CD4-positive, alpha-beta T cell treated with Interleukin-2 at 100 ng/mL for 4 hours (primary cell): ENCODE measurements at places on chromosomes 1 and 21.
A peak's percentile ranks its signal among the peaks of the same experiment; 100 is the strongest.

GRCh38 chr1:197841883-197842553, 60.4 kb upstream of the C1orf53 start:
- DNase-seq = no peak

DNA sequence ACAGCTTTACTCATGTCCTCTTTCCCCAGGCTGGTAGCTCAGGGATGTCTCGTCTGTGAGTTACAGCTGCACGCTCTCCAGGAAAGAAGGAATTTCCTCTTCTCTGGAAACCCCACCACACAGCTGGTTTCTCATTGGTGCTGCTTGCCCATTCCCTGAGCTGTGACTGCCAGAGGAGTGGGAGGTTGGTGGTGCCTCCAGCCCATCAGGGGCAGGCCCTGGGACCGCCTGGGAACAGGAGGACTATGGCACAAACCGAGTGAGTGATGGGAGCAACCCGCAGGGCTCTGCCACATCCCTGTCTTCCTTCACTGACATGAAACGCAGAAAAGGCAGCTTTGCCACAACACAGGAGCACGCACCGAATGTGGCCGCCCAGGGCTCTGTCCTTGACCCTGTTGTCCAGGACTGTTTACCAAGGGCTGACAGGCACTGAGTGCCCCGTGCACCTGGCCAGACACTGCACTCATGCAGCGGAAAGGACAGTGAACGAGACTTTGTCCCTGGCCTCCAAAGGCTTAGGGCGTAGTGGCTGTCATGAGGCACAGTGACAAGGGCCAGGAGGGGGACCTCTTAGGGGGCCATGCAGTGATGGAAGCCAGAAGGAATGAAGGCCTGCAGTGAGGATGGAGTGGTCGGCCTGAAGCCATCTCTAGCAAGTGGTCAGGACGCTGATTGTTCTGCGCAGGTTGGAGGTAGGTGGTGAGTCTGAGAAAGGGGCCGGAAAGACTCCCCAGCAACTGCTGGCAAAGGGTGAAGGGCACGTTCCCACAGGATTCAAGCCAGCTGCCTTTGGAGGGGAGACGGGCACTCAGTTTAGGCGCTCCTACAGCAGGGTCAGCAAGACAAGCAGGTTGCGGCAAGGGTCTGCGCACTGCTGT, 1.7 kb upstream of the CCNL2 start:
- no peak for DNase-seq

DNA sequence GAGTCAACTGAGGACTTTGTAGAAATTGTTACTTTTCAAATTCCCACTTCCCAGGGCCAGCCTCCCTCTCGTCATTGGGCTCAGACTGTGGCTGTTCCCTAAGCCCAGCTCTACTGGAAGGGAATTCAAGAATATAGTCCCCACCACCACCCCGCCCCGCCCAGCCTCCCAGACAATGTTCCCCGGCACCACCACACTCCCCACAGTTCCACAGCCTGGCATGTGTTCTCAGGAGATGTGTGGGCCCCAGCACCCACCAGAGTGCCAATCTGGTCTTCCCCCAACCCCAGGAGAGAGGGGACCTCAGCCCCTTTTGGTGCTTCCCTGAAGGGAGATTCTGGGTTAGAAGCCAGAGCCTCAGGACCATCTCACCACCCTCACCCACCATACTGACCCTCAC, 120.1 kb downstream of the SYT2 start:
- DNase-seq = no peak

- no peak for DNase-seq
Measured at GRCh38 chr1:6960291-6960811, 175.1 kb downstream of the CAMTA1 start.

GRCh38 chr1:43432171-43432860, 21.4 kb downstream of the HYI start:
- no peak for DNase-seq

DNA sequence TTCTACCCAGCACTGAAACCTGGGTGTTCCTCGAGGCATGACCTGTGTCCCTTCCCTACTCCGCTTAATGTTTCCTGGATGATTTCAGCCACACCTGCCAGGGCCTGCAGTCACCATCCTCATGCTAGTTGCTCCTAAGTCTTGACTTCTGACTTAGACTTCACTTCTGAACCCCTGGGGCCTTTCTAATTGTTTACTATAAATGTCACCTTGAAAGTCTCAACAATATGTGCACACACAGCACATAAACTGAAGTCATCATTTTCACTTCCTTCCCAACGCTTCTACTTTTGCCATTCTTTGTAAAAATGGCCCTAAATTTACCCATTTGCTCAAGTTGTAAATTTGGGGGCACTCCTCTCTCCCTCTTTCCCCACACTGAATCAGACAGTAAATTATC, 141.1 kb downstream of the DYRK1A start:
- DNase-seq = no peak

GRCh38 chr1:70979881-70980280, 67.7 kb downstream of the PTGER3 start:
- no peak for DNase-seq

DNA sequence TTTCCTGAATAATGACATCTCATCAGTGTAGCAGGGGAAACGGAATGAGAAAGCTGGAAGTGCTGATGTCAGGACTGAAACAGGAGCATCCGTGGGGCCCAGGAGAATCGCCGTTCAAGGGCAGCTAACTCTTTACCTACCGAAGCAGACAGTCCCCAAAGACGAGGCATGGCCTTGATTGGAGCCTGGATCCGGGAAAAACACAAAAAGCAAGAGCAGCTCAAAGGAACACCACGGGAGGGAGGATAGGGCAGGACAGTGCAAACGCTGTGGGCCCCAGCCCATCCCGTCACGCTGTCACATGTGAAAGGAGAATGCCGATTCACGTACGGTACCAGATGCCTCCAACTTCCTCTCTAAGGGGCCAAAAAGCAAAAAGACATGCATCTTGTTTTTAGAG, 34.9 kb downstream of the WNT9A start:
- no peak for DNase-seq

DNA sequence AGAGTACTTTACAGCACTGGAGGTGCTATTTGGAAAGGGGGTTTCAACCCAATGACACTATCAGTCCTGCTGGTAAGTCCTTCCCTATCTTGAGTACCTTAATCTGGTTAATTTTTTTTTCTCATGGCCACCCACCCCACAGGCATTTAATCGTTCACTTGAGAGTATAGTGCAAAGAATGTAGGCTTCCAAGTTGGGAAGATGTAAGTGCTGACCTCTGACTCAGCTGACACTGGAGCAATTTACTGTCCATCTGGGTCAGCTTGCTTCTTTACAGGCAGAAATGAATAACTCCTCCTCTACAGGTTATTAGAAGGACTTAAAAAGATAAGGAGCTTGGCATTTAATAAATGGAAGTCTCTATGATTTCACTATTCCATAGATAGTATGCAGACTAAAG, 89.6 kb downstream of the AK5 start:
- DNase-seq = no peak

- DNase-seq = no peak
Measured at GRCh38 chr1:97163591-97164275, 442.1 kb downstream of the PTBP2 start.

DNA sequence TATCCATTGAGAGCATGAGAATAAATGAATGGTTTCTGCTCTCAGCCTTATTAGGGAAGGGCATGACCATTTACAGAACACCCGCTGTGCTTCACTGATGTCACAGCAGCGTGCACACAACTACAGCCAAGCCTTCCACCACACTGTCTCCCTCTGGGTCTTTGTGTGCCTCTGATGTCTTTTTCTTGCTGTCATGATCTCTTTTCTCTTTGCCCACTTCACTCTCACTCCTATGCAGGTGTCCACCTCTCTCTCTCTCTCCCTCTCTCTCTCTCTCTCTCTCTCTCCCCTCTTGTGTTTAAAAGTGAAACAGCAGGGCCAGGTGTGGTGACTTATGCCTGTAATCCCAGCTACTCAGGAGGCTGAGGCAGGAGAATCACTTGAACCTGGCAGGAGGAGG, 232.5 kb upstream of the JUN start:
- no peak for DNase-seq

GRCh38 chr1:221849110-221849509, 107.2 kb upstream of the DUSP10 start:
- DNase-seq = no peak

DNA sequence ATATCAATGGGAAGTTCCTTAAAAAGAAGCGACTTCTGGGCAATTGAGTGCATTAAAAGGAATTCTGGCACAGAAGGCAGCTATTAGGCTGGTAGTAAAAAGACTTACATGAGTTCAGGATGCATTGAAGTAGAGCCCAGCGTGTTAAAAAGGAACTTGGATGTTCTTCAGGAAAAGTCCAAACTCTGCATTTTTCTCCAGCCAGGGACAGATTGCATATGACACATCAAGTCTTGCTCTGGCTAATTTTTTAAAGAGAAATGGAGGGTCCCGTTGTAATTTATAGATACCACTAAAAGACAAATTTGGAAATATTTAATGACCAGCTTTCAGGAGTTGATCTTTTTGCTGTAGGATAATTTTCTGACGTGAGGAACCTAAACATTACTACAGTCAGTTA, 1.2 kb downstream of the TPRG1L start:
- no peak for DNase-seq

DNA sequence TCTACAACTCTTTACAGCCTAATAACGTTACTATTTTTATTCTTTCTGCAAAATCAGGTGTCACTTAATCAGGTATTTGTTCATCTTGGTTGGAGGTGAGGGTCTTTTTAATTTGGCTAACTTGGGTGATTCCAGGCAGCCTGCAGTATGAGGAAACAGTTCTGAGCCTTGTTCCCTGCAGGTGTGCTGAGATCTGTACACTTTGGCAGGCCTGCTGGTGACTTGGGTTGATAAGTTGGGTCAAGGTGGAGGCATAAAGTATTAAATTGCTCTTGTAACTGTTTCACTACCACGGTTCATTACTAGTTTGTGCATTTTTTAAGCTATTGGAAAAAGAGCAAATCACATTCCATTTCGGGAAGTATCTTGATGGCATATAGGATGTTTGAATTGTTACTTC, 10.0 kb downstream of the MAP3K21 start:
- no peak for DNase-seq

DNA sequence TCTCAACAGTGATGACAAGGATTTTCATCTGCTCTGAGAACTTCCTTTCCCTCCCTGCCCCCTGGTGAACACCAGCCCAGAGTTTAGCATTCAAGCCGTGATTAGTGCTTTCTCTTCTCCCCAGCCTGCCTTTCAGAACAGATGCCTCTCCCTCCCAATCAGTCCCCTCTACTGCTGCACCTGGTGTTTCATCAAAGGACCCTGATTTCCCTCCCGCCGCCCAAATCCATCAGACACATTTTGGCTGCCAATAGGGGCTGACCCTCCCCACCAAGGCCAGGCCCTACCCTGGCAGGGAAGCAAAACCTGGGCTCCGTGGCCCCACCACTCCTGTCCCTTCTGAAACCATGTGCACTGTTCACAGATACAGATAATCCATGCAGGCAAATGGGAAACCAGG, 34.0 kb upstream of the KLHDC7A start:
- DNase-seq = no peak

DNA sequence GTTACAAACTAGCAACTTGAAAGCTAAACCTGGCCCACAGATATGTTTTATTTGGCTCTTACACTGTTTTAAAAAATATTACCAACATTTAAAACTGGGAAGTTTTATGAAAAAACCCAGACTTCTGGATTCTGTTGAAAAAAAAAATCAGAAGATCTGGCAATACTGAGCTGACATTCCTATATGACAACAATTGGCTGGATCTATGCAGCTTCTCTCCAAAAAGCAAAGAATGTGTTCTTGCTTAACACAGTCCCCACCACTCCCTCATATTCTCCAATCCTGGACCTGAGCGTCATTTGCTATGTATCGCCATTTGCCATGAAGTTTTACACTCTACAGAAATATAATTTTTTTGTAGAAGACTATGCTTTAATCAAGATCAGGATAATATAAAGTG, 859.6 kb downstream of the LTN1 start:
- DNase-seq = no peak

- no peak for DNase-seq
Measured at GRCh38 chr1:3838788-3839187, 18.2 kb downstream of the CEP104 start.

GRCh38 chr1:42043182-42043581, 110.0 kb upstream of the GUCA2B start:
- no peak for DNase-seq

GRCh38 chr1:243734308-243734695, 115.7 kb downstream of the AKT3 start:
- no peak for DNase-seq

- DNase-seq = no peak
Measured at GRCh38 chr1:32806290-32806689, 10.9 kb downstream of the YARS1 start.

GRCh38 chr1:172845371-172845770, 186.5 kb downstream of the FASLG start:
- peak; percentile 57 for DNase-seq

DNA sequence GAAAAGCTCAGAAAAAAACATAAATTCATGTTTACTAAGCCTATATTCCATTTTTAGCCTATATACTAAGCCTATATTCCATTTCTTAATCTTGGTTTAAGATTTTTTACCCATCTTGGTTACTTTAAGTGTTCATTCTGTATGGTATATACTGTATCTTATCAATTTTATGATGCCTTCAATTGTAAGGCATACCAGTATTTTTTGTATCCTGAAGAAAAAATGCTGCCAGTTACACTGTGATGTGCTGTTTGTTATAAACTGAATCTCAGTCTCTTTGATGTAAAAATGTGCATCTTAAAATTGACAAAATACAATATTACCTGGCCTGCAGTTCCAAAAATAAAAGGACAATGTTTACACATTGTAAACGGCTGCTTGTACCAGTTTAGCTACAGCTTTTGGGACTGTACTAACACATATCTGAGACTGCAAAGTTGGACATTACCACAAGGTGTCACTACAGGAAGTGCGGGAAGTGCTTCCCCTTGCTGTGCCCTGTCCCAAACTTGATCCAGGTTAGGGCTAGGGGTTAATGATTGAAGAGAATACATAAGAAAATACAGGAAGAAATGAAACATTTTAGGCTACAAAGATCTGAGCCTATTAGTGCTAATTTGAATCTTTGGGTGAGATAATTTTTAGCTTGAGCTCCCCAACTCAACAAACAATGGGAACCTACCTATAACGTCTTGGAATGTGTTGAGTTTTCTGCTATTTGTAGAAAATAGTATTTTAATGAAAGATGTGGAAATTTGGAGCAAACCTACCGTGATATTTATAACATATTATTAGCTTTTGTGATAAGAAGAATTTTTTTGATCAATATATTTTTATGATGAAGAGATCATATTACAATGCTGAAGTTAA, 108.9 kb downstream of the LBR start:
- DNase-seq = peak; percentile 35

DNA sequence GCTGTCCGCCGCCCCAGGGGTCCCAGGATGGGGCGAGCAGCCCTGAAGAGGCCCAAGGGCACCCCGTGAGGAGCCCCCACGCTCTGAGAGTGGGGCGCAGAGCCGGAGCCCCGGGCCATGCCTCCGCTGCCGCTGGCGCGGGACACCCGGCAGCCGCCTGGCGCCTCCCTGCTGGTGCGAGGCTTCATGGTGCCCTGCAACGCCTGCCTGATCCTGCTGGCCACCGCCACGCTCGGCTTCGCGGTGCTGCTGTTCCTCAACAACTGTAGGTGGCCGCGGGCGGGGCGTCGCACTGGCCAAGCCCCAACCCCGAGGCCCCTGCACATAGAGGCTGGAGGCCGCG, 14.5 kb downstream of the AGRN start:
- no peak for DNase-seq

- DNase-seq = no peak
Measured at GRCh38 chr1:38190983-38191382, 144.4 kb upstream of the POU3F1 start.
